ENCODE measurements at places on chromosomes 1 and 21.

DNA sequence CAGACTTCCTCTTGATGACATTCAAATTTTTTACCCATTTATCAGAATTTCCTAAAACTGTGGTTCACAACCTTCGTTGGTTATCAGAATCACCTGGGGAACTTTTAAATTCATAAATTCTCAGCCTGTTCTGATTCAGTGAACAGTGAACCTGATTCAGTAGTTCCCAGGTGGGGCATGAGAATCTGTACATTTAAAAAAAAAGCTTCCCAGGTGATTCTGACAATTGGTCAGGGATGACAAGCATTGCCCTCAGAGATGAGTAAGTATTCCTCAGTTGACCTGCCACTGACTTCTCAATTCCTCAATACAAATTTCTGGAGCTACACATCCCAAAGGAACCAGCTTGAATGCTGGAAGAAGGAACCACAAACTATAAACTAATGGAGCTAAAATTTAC, 23.5 kb upstream of the CR2 start:
- DNase-seq: no peak

DNA sequence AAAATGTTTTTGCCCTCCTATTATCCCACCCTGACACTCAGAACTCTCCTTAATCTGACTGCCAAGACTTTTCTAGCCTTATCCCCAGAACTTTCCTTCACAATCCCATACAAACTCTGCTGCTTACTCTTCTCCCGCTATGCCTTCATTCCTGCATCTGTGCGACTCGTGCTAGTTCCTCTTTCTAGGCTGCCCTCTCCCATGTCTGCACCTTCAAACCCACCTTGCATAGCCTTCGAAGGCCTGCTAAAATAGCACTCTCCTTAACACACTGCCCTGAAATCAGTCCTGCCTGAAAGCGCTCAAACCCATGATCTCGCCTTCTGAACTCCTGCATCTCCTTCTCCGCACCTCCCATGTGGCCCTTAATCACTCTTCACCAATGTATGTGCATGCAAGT, 2.5 kb upstream of the NCF2 start:
- no peak for DNase-seq

DNA sequence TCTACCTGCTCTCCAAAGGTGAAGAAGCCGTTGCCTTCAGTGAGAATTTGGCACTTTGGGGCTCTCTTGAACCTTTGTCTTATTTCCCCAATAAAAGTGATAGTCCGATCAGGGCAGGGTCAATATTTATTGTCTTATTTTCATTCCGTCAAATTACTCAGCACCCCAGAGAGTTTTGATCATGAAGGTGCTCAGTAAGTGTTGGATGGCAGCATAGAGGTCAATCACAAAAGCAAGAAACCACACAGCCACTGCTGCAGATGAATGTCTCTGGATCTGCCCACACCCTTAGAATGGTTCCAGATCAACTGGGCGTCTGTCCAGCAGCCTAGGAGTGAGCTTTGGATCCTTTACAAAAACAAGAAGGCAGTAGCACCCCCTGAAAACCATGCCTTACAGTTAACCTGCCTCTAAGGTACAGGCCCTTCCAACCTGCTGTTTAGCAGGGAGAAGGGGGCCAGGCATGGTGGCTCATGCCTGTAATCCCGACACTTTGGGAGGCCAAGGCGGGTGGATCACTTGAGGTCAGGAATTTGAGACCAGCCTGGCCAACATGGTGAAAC, 97.3 kb downstream of the PSMG1 start:
- DNase-seq: no peak

DNA sequence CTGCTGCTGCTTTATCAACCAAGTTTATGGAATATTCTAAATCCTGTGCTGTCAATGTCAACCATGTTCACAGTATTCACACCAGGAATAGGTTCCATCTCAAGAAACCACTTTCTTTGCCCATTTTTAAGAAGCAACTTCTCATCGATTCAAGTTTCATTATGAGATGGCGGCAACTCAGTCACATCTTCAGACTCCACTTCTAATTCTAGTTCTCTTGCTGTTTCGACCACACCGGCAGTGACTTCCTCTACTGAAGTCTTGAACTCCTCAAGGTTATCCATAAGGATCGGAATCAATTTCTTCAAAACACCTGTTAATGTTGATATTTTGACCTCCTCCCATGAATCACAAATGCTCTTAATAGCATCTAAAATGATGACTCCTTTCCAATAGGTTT, 39.7 kb upstream of the IFNLR1 start:
- DNase-seq: no peak

GRCh38 chr1:51644020-51644419, 27.1 kb downstream of the OSBPL9 start:
- no peak for DNase-seq

- no peak for DNase-seq
These were observed 8.3 kb downstream of the RAB3B start for GRCh38 chr1:51982161-51982560.

DNA sequence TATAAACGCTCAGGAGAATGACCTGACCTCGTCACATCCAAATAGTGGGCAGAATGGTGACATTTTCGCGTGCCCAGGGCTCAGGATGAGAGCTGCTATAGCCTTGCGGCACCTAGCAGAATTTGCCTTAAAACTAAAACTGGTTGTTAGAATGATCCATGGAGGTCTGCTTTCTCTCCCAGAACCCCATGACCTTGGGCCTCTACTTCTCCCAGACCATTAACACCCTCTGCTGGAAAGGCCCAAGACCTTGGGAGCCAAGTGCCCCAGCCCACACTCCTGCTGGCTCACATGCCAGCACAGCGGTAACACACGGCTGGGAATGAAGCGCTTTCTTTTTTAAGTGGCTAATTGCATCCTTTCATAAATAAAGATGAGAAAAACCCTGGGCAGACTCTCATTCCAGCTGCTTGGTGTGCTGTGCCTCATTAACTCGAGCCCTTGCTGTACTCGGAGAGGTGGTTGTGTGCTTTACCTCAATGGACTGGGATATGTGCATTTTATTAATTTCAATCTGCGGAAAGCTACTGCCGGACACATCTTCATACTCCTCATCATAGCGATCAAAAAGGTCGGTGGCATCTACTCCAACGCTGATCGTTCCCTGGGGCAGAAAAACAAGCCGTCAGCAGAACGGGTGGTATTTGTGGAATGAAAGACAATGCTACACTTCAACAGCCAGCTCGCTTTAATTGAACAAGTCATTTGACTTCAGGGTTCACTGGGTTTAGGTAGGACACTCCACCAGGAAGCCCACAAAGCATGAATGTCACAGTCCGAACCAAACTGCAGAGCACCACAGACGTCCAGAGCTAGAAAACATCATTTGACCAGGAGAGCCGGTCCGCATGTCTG, 29.0 kb downstream of the THAP3 start:
- DNase-seq: no peak

- peak; percentile 87 for DNase-seq
These were observed 61.4 kb downstream of the ACBD3 start for GRCh38 chr1:226125097-226125630.

DNA sequence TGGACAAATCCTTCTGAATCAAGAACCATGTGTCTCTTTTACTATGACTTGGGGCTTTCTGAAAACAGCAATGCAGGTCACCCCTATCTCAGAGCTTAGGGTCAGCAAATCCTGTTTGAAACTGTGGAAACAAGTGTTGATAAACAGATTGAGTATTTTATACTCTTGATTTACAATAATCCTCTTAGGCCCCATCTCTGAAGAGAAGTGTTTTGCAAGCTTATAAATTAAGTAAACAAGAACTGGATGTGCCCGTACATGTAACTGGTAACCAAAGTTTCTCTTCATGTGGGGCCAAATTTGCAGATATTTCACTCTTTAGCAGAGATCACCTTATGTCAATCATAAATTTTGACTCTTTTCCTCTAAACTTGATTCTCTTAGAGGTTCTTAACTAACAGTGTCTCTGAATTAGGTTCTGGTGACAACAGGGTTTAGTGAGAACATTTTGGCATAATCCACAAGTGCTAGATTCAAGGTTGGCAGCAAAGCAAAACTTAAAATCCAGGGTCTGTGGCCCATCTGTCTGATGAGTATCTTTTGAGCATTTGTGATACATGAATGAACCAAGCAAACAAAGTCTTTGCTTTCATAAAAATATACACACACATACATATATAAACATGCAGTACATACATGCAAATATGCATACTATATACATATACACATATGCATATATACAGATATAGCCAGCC, 183.0 kb upstream of the HOOK1 start:
- DNase-seq: no peak

GRCh38 chr1:91617285-91617765, 116.7 kb downstream of the CDC7 start:
- DNase-seq: no peak

All from activated gamma-delta T cell treated with anti-CD3 and anti-CD28 coated beads, Interleukin-2, amount 50 U/mL, for 16 hours (primary cell).